ENCODE measurements at places on chromosomes 2 and 18.

GRCh38 chr2:29012211-29012681 lies 31.1 kb downstream of the TOGARAM2 start:
- DNase-seq, result no peak

- DNase-seq, result no peak
These were observed 65.2 kb upstream of the RAPH1 start for GRCh38 chr2:203600286-203600685.

- no peak for DNase-seq
These were observed 209.4 kb upstream of the CXCR4 start for GRCh38 chr2:136327162-136327852.

DNA sequence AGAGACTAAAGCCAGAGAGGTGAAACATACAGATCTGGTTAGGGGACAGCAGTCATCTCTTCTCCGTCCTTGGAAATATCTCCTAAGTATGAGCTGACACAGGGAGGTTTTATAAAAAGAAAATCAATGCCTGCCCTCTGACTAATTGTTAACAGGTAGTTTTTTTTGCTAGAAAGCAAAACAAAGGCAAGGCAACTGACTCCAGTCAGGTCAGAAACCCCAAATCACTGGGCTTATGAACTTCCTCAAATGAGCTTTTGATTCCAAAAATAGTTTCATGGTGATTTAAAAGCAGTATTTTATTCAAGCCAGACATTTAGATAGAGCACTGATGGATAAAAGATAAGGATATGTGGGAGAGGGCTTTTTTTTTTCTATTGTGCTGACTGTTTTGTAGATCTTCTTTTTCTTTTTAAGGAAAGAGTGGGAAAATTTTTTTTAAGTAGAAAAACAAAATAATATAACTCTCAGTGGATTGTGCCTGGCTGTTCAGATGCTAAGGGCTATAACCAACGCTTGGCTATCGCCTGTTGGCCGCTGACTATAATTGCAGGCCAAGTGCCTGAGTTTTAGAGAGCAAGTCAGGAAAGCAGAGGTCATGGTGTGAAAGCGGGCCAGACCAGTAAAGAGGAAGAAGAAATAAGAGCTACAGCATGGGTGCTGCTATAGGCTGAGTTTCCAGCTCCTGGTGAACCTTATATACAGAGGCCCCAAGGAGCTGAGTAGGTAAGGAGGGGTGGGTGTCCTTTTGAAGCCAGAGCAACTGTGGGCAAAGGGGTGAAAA lies 44.9 kb downstream of the MRPL35 start:
- DNase-seq, result no peak

DNA sequence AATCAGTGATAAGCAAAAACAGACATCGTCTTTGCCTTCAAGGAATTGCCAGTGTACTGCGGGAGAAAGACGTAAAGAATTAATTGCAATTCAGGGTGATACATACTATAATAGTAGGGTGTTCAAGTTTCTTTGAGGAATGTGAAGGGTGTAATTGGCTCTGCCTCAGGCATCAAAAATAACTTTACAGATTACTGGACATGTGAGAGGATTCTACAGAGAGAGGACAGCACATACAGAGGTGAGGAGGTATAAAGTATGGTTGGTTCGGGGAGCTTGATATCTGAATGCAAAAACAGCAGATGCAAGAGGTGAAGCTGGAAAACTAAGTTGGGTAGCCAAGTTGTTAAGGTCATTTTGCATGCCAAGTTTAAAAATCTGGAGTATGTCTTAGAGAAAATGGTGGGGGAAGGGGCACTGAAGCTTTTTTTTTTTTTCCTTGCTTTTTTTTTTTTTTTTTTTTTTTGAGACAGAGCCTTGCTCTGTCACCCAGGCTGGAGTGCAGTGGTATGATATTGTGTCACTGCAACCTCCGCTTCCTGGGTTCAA lies 227.5 kb upstream of the FOSL2 start:
- DNase-seq, result no peak

GRCh38 chr18:63319383-63320122 lies at the start of gene BCL2:
BCL2 (minus strand) TSS chr18:63319769.
- no peak for DNase-seq

DNA sequence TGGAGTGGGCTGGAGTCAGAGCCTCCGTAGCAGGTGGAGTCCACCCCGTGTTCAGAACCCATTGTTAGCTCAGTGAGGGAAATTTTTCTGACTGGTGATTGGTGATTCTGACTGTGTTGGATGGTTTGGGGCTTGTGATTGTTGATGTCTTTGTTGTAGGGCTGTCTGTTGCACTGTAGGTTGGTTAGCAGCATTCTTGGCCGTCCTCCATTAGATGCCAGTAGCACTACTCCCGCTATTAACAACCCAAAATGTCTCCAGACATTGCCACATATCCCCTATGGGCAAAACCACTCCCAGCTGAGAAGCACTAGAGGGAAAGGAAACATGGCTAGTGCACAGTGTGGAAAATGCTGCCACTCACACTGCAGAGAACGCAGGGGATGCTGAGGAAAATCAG lies 51.7 kb downstream of the ARMC9 start:
- DNase-seq, result no peak

DNA sequence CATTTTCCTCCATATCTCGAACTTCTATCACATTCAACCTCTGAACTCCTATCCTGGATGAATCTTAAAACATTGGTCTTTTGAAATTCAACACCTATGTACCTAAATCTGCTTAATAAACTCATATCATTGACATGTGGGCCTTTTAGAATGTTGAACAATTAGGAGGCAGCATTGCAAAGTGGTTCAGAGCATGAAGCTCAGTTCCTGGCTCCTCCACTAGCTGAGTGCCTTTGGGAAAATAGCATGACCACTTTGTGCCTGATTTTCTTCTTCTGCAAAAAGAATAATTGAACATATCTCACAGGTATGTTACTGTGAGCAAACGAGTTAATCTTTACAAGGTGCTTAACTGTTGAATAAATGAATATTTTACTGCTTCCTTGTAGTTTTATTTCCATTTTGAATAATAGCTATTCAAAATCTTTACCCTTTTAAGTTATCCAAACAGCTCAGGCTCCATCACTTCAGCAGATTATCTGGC lies 14.3 kb upstream of the ITPRID2 start:
- no peak for DNase-seq

DNA sequence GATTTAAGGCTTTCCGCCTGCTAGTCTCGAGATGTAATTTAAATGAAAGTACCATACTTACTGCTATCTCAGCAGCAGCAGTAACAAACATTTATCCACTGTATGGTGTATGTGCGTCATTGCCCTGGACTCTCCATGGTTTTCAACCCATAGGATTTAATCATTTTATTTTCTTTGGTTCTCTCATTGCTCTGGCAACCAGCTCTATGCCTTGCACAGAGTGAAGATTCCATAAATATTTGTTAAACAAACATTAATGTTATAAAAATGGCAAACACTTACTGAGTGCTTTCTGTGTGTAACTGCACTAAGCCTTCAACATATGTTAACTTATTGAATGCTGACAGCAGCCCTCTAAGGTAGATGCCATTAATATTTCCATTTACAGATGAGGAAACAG lies 1.3 kb upstream of the LMAN1 start:
- DNase-seq, result no peak

DNA sequence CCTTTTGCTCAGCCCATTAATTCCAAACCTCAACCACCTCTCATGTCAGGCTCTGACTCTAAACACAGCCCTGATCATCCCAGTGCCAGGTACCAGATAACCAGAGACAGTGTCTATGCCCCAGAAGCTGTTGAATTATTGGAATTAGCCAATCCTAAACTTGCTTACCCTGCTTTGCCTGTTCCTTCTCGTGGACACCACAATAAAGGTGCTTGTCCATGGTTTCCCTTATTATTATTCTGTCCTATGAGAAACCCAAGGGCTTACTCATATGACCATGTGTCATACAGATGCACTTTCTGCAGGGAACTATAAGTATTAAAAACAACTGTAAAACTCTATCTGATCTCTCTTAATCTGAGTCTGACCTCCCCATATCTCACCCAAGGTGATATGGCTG lies 2193.8 kb upstream of the PIK3C3 start:
- DNase-seq, result no peak

GRCh38 chr18:48863432-48864065 lies 87.2 kb downstream of the SMAD7 start:
- no peak for DNase-seq

DNA sequence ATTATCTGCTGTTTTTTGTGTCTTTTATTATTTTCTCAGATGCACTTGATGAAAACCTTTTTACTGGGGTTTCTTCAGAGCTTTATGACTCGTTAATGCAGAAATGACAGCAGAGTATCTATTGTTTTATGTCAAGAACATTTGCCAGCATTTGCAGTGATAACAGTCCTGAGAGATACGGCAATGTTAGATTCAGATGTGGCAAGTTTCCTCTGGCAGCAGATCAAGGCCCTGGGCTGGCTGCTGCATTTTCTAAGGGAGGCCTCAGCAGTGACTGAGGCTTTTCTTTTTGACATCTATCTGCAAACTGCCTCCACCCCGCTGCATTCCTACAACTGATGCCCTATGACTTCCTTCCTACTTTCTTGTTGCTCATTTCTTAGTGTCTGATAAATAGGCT lies 40.2 kb downstream of the EFEMP1 start:
- no peak for DNase-seq

GRCh38 chr18:57230861-57231585 lies 84.1 kb downstream of the BOD1L2 start:
- DNase-seq, result no peak

DNA sequence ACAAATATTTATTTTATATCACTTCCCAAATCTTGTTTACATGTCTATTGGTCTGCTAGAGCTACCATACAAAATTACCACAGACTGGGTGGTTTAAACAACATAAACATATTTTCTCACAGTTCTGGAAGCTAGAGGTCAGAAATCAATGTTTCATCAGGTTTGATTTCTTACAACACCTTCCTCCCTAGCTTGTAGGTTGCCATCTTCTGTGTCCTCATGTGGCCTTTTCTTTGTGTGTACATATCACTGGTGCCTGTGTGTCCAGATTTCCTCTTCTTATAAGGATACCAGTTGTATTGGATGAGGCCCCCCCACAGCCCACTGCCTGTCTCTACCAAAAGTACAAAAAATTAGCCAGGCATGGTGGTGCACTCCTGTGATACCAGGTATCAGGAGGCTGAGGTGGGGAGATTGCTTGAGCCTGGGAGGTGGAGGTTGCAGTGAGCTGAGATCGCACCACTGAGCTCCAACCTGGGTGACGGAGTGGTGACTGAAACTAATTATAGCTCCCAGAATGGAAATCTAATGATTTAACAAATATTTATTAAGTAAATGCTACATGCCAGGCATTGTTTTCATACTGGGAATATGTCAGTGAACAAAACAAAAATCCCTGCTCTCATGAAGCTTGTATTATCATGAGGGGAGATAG lies 13.6 kb downstream of the EML4 start:
- DNase-seq, result no peak

GRCh38 chr2:57726294-57726693 lies 320.3 kb upstream of the VRK2 start:
- DNase-seq, result no peak

GRCh38 chr2:127778447-127778846 lies 32.5 kb downstream of the WDR33 start:
- no peak for DNase-seq

- no peak for DNase-seq
These were observed 325.2 kb downstream of the CYP26B1 start for GRCh38 chr2:71822463-71822862.

- no peak for DNase-seq
These were observed 85.6 kb upstream of the TSPYL6 start for GRCh38 chr2:54341656-54342055.

DNA sequence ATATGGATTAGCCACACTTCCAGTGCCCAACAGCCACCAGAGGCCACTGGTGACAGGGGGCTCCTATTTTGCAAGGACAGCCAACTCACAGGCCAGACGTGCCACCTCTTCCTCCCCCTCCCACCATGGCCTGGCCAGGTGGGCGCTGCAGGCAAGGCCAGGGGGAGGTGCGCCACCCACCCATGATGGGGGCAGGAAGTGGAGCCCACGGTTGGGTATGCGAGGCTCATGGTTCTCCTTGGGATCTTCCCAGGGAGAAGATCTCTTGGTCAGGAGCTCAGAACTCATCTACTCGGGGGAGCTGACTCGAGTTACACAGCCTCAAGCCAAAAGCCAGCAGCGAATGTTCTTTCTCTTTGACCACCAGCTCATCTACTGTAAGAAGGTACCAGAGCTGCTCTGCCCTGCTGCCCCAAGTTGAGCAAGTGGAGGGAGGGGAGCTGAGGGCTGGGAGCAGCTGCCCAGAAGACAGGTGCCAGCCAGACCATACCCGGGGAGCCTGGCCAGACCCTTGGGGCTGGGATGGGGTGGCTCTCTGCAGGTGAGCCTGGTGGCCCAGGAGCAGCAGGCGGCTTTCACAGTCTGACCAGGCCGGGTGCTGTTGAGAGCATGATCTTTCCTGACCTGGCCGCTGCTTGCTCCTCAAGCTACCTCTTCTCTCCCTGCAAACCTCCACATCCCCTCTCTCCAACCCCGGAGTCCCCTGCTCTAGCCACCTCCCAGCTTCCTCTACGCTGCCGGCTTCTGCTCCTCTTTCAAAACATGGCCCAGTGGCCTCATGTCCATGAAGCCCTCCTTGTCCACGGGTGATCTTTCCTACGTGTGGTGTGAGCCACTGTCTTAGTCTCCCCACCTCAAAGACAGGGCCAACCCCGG lies 49.8 kb downstream of the FAM168B start:
- DNase-seq, result no peak

GRCh38 chr2:182393270-182393760 lies 33.5 kb downstream of the PDE1A start:
- no peak for DNase-seq

DNA sequence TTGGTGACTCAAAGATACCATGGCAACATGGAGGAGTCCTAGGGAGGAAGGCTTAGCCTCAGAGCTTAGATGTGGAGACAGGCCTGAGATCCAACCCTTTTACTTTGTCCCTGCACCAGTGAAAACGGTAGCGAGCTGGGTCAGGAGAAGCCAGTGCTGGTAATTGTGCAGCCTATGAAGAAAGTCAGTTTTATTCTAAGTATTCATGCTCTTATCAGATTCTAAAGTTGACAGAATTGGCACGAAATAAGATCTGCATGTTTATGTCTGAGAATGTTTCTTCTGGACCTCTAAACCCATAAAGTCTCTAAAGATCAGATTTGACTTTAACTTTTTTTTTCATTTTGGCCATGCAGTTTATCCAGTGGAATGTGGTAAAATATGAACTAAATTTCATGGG lies 93.8 kb downstream of the SCG2 start:
- DNase-seq, result no peak

DNA sequence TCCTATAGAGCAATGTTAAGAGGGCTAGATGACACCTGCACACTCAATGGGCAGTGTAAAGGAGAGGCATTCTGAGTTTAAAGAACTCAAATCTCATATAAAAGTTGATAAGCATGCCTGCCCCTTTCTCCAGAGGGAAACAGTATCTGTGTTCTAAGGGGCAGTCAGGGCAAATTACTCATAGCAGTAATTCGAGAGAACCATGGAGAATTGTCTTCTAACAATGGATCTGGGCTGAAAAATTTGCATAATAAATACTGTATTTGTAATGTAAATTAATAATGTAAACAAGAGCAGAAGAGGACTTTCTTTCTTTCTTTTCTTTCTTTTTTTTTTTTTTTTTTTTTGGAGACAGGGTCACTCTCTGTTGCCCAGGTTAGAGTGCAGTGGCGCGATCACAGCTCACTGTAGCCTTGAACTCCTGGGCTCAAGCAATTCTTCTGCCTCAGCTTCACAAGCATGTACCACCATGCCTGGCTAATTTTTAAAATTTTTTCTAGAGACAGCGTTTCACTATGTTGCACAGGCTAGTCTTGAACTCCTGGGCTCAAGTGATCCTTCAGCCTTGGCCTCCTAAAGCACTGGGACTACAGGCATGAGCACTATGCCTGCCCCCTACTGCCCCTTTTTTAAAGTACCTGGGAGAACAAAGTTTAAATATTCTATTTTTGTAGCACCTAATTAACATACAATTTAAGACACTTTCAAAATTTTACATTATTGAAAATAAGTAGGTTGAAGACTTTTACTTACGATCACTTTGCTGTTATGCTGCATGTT lies 70.6 kb downstream of the OTX1 start:
- DNase-seq, result no peak
